H7 (cell line): ENCODE measurements at places on chromosomes 3 and 15.

- DNase-seq = no peak
Observed at GRCh38 chr3:121362035-121362734, 183.6 kb downstream of the POLQ start.

DNA sequence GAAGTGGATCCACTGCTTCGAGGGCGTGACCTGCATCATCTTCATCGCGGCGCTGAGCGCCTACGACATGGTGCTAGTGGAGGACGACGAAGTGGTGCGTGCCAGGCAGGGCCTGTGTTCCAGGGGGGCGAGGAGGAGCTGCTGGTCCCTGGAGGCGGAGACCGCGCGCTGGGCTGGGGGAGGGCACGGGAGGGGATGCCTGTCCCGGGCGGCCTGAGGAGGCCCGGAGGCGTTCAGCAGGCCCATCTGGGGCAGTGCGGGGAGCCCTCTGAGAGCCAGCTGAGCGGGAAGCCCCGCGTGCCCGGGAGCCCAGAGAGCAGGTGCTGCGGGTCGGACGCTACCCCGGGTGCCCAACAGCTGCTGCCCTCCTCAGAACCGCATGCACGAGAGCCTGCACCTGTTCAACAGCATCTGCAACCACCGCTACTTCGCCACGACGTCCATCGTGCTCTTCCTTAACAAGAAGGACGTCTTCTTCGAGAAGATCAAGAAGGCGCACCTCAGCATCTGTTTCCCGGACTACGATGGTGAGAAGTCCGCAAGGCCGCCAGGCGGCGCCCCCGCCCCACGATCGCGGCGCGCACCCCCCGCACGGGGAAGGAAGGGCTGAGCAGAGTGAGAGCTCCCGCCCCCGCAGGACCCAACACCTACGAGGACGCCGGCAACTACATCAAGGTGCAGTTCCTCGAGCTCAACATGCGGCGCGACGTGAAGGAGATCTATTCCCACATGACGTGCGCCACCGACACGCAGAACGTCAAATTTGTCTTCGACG is 2.9 kb downstream of the GNAT1 start:
- peak; percentile 97 for DNase-seq

DNA sequence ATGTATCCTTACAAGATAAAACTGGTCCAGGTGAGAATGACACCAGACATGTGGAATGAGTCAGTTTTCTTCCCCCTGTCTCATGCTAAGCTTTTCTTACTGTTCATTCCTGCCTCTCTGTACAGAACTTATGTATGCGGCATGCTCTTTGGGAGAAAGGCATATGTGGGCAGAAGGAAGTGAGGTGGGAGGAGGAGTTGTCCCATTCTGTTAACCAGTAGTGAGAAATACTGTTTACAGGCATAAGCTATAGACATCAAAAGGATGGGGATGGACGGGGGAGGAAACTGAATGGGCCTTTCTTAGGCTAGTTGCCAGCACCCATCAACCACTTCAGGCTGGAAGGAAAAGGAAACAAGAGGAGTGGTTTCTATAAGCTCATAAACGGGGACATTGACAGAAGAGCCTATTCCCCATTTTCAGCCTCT is 143.6 kb upstream of the BHLHE40 start:
- DNase-seq = no peak

DNA sequence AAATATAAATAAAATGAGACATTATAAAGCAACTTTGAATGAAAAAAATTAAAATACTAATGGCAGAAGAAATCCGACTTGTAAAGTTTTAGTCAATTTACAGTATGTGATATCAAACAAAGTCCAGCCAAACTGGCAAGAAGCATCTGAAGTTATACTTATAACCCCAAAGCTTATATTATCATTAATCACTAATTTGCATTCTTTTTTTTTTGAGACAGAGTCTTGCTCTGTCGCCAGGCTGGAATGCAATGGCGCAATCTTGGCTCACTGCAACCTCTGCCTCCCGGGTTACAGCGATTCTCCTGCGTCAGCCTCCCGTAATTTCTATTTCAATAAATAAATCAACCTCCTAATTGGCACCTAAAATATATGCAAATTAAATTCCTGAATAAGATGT is 80.1 kb downstream of the AQR start:
- no peak for DNase-seq

DNA sequence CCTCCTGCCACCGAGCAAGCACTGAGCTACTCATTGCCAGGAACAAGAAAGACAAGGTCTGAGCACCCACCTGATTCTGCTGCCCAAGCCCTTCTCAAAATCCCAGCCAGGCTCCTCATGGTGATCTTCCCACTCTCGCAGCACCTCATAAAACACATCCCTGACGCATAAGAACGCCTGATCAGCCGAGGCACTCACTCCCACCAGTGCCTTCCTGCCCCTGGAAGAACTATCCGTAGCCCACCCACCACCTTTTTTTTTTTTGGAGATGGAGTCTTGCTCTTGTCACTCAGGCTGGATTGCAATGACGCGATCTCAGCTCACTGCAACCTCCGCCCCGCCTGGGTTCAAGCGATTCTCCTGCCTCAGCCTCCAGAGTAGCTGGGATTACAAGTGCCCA is 3.9 kb downstream of the CDAN1 start:
- DNase-seq = no peak

DNA sequence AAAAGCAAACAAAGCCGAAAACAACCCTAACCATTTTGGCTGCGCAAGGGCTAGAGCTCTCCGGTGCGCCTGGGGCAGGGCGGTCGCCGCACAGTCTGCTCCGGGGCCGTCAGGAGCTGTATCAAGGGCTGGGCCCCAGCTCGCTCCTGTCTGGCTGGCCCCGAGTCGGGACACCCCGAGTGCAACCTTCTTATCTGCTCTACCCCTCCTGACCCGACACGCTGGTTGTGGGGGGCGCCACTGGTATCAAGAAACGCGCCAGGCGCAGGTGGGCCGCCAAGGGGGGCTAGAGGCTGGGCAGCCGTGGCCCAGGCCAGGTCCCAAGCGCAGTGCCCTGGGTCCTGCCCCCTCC is 36.0 kb downstream of the NR2F2 start:
- peak; percentile 74 for DNase-seq

- no peak for DNase-seq
Observed at GRCh38 chr15:91780387-91780786, 73.1 kb upstream of the SLCO3A1 start.

DNA sequence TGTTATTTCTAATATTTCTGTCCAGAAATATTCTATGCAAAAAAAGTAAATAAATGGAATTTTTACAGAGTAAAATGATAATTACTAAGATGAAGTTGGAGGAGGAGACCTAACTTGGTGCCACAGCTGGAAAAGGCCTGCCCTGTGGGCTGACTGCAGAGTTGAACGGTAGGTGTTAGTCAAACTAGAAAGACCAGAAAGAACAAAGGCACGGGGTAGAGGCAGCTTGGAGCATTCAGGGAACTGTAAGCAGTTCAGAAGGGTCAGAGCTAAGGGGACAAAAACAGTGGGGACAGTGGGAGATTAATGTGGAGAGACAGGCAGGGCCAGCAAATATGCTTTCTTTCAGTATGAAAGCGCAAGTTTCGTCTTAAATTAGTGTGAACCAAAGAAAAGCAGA is 39.3 kb upstream of the PTPRG start:
- DNase-seq = peak; percentile 7

- DNase-seq = no peak
Observed at GRCh38 chr3:107650788-107651187, 128.0 kb downstream of the BBX start.

GRCh38 chr3:131324923-131325322 is 56.7 kb upstream of the NUDT16 start:
- DNase-seq = no peak

DNA sequence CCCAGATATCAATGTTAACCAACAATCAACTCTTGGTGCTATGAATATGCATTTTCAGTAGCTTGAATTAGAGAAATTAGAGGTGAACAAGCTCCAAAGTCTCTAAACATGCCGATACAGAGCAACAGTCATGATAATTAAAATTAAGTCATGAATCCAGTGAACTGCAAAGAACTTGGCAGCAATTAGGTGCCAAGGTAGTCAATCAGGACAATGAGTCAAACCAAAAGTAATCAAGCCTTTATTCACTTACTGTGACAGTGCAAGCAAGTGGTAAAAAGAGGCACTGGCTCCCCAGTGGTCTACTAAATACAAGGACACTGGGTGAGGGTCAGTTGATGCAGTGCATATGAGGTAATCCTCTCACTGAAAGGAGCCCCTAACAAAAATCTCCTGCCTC is 1.8 kb downstream of the ZNF770 start:
- no peak for DNase-seq

DNA sequence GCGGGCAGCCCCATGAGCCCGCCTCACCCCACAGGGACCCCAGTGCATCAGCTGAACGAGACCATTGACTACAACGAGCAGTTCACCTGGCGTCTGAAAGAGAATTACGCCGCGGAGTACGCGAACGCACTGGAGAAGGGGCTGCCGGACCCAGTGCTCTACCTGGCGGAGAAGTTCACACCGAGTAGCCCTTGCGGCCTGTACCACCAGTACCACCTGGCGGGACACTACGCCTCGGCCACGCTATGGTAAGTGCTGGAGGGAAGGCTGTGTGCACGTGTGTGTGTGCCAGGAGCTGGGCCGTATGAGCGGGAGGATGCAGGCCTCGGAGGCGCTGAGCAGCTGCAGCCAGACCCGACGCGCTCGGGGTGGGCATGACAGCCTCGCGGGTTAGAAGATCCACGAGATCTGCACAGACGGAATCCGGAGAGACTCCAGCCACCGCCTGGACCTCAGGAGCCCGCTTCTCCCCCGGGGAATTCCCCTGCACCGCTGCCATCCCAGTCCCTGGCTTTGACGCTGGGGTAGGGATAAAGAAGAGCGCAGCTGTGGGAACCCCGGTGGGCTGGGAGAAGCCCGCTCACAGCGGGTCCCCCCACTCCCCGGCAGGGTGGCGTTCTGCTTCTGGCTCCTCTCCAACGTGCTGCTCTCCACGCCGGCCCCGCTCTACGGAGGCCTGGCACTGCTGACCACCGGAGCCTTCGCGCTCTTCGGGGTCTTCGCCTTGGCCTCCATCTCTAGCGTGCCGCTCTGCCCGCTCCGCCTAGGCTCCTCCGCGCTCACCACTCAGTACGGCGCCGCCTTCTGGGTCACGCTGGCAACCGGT is 2.6 kb downstream of the DUOXA2 start:
- peak; percentile 75 for DNase-seq

DNA sequence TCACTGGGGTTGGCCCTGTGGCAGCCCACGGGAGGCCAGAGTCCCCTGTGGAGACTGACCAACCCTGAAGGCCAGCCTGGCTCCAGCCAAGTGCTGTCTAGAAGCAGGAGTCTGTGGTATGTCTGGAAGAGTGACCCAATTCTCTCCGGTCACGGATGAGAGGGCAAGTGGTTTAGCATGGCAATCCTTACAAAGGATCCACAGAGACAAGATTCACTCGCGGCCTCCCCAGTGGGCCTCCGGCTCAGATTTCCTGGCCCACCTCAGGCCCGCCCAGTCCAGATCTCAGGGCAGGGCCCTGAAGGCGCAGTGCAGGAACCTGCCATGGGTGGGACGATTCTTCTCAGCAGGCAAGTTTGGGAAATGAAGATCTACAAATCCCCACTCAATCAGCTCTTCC is 5.0 kb upstream of the BCL2L10 start:
- no peak for DNase-seq

- no peak for DNase-seq
Observed at GRCh38 chr3:152204218-152204617, 64.5 kb upstream of the MBNL1 start.

GRCh38 chr3:39109086-39109485 is 1.6 kb downstream of the TTC21A start:
- DNase-seq = no peak

DNA sequence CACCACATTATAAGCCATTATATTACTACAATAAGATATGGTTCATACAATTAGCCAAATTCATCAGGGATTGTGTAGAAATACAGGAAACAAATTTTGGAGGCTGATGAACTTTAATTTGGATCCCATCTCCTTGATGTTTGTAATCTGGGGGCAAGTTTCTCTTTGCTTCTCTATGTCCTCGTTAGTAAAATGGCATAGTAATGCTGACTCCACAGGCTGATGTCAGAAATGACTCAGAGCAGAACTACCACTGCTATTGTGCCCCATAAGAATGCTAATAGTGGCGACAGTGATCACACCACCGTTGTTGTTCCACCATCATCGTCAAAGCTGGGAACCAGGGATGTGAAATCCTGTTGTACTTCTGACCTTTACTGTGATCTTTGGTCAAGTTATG is 722.3 kb upstream of the LMCD1 start:
- no peak for DNase-seq

- no peak for DNase-seq
Observed at GRCh38 chr3:83076041-83076440, 1314.6 kb upstream of the GBE1 start.

GRCh38 chr3:193016437-193016901 is 98.8 kb upstream of the MB21D2 start:
- peak; percentile 74 for DNase-seq

DNA sequence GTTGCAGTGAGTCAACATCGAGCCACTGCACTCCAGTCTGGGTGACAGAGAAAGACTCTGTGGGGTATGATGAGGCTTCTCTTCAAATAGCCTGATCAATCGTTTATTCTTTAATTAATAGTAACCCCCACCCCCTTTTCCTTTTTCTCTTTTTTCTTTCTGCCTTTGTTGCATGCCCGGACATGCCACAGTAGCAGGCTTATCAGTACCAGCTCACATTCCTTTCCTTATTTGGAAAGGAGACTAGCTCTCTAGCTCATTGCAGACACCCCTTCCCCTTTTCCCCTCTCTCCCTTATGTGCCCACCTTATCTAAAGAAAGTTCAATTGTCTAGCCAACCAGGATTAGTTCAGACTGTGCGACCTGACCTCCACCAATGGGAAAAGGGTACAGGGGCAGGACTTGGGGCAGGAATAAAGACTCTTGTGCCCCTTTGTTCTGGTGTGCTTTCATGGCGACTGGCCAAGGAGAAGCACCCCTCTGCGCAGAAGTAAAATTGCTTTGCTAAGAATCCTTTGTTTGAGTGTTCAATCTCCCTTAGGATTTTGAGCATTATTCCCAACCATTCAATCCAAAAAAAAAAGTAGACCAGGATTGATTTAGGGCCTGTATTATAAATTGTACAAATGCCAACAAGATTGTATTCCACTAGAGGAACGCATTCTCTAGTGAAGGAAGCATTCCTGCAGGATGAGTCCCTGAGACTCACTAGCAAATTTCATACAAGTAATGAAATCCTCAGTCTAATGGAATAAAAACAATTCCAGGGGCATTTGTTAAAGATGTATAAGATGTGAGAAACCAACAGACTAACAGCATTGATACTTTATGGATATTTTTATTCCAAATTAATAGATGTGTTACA is 95.8 kb upstream of the SNRPN start:
- DNase-seq = no peak

DNA sequence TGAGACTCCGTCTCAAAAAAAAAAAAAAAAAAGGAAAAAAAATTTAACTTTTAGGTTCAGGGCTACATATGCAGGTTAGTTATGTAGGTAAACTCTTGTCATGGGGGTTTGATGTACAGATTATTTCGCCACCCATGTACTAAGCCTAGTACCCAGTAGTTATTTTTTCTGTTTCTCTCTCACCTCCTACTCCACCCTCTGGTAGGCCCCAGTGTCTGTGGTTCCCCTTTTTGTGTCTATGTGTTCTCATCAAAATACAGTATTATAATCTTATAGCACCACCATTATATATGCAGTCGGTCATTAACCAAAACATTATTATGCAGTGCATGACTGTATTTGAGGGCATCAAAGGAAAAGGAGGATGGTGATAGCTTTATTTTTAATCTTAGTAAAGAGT is 47.3 kb downstream of the CHP1 start:
- DNase-seq = no peak

- no peak for DNase-seq
Observed at GRCh38 chr3:180068023-180068422, 31.3 kb upstream of the PEX5L start.

GRCh38 chr3:56467108-56467507 is 1.2 kb downstream of the ERC2 start:
- peak; percentile 91 for DNase-seq

GRCh38 chr3:194045289-194045688 is 90.7 kb upstream of the HES1 start:
- no peak for DNase-seq
